ENCODE measurements at places on chromosomes 12 and 14.

- no peak for DNase-seq
Measured at GRCh38 chr14:69664265-69664664, 52.9 kb downstream of the SUSD6 start.

GRCh38 chr12:102298022-102298421 lies 100.4 kb upstream of the PMCH start:
- DNase-seq: no peak

GRCh38 chr12:56385873-56386272 lies 23.2 kb upstream of the APOF start:
- DNase-seq: no peak

DNA sequence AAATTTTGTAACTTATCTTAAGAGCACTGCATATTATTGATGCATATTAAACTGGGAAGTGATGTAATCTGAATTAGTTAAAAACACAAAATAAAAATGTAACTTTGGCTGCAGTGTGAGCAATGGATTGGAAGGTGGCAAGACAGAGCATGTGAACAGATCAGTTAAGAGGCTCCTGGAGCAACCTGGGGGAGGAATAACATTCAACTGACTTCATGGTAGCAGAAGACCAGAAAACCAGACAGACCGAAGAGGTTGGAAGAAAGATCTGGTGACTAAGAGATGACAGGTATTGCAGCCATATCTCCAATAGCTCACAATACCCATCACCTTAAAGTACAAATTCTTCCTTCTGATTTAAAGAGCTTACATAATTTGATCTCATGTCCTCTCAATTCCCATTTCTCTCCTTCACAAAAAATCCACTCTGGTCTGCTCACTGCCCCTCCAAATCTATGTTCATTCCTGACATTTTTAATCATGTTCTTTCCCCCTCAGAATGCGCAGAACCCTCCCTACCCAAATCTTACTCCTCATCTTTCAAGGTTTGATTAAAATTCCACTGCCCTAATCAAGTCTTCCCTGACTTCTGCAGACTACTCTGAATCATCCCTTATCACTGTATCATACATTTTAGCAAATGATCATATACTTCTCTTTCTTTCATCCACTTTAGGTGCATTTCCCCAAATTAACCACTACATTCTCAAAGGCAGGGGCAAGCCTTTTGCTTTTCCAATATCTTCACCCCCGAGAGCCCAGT lies 51.5 kb downstream of the DUSP16 start:
- DNase-seq: no peak

- DNase-seq: no peak
Measured at GRCh38 chr12:6226002-6226678, 25.9 kb downstream of the CD9 start.

DNA sequence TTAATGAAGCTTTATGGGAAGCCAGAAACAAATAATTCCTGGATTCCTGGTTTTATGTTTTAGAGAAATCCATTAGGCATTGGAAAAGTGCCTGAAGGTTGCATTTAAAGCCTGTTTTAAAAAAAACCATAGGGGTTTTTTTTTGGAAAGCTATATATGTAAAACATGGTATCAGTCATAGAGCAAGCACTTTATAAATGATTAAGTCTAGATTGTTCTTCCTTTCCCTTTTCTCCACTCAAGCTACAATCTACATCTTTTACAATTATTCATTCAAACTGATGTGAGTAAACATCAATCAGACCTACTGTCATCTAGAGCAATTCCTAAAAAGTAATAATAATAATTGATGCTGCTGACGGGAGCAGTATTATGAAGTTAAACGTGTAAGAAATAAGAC lies 500.7 kb downstream of the TMEM117 start:
- no peak for DNase-seq

DNA sequence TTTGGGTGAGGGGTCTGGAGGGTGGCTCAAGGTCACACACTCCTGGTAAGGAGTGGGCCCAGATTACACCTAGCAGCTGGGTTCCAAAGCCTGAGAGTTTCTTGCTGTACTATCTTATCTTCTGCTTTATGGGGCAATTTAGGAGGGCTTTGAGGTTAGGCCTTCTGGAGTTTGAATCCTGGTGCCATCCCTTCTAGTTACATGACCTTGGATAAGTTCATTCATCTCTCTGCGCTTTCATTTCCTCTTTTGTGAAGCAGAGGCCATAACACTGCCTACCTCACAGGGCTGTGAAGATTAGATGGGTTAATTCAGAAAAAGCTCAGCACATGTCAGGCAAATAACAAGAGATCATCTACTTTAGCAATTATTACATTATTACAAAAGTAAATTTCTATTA lies 7.4 kb upstream of the KRT77 start:
- DNase-seq: no peak

- no peak for DNase-seq
Measured at GRCh38 chr14:73232984-73233383, 4.3 kb upstream of the PAPLN start.

DNA sequence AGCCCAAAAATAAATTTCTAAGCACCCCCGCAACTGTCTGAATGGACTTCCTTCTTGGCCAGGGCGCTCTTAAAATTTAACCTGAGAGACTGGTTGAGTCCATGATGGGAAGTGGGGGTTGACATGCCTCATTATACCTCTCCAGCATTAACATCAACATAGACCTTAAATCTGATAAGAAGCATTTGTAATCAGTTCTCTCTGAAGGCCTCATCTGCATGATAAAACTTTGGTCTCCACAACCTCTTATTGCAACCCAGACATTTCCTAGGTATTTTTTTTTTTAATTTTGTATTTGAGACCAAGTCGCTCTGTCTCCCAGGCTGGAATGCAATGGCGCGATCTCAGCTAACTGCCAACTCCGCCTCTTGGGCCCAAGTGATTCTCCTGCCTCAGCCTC lies 10.4 kb upstream of the SLC8B1 start:
- DNase-seq: no peak

DNA sequence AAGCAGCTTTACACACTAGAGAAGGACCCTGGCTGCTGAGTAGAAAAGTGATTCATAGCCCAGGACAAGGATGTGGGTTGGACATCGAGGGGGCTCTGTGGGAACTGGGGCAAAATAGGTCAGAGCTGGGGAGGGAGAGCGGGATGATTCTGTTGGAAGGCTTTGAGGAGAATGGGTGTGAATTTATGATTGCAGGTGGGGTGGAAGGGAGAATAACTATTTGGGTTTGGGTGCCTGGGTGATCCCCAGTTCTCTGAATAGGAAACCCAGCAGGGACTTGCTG lies 13.1 kb downstream of the SERPINA3 start:
- no peak for DNase-seq

GRCh38 chr14:63940387-63940786 lies 87.6 kb downstream of the SYNE2 start:
- no peak for DNase-seq

GRCh38 chr12:116547955-116548501 lies 11.2 kb upstream of the MAP1LC3B2 start:
- no peak for DNase-seq

- DNase-seq: no peak
Measured at GRCh38 chr14:63392236-63392635, 73.5 kb upstream of the GPHB5 start.

- DNase-seq: peak; percentile 4
Measured at GRCh38 chr14:72291908-72292688, 359.9 kb downstream of the RGS6 start.

- DNase-seq: peak; percentile 39
Measured at GRCh38 chr12:120971299-120972180, 6.8 kb upstream of the HNF1A start.

GRCh38 chr14:56885825-56886224 lies 75.5 kb upstream of the OTX2 start:
- DNase-seq: no peak

DNA sequence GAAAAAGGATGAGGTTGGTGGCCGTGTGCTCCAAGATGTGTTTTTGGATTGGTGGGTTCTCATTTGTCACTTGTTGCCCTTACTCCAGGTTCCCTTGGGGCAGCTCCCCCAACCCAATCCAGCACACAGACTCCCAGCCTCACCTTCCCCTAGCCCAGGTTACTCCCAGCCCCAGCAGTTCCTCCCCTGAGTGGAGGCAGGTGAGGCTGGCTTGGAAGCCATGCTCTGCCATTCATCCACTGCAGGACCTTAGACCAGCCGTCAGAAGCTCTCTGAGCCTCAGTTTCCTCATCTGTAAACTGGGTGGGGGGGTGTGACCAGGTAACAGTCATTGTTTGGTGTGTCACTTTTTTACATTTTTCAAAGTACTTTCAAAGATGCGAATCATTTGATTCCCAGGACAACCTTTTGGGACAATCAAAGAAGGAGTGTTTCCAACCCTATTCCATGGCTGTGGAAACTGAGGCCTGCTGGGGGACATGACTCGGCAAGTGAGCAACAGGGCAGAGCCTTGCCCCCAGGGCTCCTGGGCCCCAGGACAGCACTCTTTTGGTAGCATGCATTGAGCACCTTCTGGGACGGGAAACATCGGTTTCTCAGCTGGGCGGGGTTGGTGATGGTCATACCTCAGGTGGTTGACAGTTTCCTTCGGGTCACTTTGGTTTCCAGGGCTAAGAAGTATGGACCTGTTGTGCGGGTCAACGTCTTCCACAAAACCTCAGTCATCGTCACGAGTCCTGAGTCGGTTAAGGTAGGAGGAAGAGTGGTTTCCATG lies 7.2 kb downstream of the CYP46A1 start:
- DNase-seq: peak; percentile 1

DNA sequence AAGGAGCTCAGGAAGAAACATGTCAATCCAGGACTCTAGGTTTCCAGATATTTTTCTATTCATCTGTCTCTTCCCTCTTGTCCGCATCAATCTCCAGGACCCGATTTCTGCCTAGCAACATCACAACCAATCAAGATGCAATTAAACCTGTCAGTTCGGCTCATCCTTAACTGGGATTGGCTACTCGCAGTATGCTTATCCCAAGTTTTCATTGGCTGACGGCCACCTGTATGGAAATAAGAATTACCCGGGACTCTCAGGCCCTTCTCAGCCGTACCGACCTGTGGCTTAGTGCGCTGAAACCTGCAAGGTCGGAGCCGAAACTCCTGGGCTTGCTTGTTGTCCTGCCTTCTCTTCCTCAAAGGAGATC lies 20.4 kb upstream of the ATP5MC2 start:
- DNase-seq: no peak

DNA sequence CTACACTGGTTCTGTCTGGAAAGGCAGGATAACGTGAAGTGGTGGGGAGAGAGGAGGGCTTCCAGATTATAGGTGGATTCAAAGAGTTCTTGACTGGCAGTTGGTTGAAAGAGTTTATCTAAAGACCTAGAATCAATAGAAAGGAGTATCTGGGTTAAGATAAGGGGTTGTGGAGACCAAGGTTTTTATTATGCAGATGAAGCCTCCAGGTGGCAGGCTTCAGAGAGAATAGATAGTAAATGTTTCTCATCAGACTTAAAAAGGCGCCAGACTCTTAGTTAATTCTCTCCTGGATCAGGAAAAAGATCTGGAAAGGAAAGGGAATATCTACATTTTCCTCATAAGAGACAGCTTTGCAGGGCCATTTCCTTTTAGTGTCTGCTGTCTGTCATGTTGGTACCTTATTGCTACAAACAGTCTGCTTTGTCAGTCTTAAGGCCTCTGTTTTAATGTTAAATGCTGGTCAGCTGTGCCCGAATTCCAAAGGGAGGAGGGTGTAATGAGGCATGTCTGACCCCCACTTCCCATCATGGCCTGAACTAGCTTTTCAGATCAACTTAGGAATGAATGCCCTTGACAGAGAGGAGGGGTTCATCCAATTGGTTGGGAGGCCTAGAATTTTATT lies 401.3 kb downstream of the FUT8 start:
- no peak for DNase-seq

DNA sequence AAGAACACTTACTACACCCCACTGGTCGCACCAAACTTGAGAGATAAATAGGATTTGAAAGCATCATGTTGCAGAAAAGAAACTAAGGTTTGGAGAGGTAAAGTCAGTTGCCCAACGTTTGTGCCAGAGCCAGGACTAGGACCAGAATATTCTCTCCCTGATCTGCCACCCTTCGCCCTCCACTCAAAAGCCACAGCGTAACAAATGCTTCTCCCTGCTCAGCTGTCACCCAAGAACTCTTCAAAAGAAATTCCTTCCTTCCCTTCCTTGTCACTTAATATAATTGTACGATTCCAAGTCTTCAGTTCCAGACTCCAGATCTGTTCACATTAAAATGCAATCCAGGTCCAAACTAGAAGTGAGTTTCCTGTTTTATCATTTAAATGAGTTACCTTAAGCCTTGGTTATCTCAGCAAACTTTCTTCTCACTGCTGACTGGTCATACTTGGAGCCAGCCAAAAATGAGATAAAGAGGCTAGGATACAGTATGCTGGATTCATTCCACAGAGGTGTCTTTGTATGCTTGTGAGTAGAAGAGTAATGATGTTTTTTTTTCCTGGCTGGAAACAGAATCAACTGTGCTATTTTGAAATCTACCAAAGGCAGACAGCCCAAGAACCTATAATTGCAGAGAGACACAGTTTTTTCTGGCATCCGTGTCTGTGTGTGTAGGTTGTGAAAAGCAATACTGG lies 12.8 kb upstream of the PPFIBP1 start:
- DNase-seq: no peak

DNA sequence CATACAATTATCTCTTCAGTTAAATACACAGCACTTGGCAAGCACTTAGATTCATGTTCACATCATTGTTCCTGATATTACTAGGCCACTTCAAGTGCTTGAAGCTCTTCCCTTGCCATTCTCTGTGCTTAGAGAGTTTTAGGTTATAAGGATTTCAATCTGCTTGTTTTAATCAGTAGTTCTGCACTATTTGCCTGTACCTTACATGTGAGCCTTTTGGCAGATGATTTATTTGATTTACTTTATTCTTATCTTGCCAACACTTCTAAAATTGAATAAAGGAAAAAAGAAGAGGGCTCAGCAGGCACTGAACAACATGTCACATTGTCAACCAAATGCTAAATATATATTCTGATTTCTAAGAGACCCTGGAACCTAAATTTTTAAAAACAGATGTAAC lies 363.8 kb upstream of the USP15 start:
- DNase-seq: no peak

DNA sequence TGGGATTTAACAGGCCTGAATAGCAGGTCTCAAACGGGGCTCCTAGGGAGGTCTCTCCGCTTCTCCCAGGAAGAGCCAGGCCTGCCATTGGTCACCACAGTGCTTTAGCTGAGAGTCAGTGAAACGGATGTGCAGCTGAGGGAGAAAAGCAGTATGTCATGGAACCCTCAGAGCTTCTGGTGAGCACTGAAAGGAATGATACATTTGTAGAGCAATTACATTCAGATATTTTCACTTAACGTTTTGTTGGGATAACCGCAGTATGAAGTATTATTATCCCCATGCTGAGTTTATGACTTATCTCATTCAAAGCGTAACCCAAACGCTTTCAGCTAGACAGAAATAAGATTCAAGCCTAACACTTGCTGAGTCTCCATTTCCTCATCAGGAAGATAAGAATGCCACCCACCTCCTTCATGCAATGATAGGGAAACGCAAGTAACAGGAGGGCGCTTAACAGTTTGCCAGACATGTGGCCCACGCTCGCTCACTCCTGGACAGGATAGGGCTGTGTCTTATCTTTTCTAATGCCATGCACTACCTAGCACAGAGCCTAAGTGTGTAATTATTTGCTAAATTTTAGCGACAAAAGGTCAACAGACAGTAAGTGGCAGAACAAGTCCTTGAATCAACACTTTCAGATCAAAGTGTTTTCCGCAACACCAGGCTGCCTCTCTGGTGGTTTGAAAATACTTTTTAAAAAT lies 28.2 kb downstream of the DAD1 start:
- DNase-seq: peak; percentile 72

- DNase-seq: no peak
Measured at GRCh38 chr12:115918763-115919162, 358.7 kb downstream of the MED13L start.
